ENCODE measurements at places on chromosomes 1 and 21.

DNA sequence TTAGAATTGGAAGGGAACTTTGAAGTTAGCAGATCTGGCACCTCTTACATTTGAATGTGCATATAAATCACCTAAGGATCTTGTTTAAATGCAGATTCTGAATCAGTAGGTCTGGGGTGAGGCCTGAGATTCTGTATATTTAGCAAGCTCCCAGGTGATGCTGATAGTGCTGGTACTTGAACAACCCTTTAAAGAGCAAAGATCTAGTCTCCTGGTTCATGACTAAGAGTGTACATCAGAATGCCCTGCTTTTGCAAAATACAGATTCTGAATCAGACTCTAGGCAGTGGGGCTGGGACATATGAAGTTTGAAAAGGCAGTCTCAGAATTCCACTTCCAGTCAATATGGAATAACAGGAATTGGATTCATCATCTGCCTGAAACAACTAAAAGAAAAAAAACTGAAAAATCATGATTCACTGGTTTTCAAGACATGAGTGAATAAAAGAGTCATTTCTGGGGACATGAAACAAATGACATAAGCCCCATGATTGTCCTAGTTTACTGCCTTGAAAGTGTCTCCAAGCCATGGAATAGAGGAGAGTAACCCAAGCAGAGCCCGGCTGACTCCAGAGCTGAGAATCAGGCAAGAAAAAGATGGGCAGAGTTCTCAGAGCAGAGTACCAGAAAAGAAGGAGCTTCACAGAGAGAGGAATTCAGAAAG, 149.6 kb upstream of the SGIP1 start:
- DNase-seq = no peak

DNA sequence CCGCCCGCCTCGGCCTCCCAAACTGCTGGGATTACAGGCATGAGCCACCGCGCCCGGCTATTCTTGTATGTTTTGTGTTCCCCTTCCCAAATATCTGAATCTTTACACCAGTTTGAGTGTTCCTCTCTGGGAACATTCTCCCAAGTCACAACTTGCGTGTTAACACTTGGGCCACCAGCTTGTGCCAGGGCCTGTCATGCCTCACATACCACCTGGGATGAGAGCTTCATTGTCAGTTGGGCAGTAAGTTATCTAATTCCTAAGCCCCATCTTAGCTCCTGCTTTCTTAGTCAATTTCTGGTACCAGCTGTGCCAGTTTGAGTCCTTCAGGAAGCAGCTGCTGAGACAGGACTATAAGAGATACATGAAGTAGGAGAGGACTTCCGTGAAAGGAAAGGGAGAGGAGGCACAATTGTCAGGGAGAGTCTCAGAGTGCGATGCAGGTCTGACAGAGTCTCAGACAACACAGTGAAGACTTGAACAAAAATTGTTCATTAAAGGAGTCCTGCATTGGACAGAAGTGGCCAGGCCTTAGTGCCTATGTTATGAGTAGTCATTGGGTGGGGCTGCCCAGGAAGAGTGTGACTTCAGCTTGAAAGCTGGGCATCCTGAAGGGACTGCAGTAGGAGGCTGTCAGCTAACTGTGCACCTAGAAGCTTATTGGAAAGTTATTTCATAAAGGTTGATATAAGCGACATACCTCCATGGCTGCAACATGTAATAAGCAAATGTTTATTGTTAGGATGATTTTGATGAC, 17.3 kb downstream of the ZFYVE9 start:
- no peak for DNase-seq

- DNase-seq = no peak
These were observed 49.3 kb downstream of the SMYD2 start for GRCh38 chr1:214330222-214330621.

GRCh38 chr1:204469304-204469703, 25.3 kb downstream of the PIK3C2B start:
- DNase-seq = no peak

DNA sequence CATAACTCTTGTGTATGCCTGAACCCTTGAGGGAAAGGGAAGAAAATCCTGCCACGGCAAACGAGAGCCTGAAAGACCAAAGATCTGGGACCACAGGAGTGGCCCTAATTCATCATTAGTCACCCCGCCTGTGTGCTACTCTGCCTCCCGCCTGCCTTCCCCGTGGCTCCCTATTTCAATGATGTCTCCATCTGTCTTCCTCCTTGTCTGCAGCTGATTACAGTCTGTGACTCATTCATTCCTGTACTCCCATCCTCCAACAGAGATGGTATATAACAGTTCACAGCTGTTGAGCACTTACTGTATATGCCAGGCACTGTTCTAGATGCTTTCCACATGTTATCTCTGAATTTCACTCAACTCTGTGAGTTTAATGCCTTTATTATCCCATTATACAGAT, 96.6 kb downstream of the SEC16B start:
- no peak for DNase-seq

DNA sequence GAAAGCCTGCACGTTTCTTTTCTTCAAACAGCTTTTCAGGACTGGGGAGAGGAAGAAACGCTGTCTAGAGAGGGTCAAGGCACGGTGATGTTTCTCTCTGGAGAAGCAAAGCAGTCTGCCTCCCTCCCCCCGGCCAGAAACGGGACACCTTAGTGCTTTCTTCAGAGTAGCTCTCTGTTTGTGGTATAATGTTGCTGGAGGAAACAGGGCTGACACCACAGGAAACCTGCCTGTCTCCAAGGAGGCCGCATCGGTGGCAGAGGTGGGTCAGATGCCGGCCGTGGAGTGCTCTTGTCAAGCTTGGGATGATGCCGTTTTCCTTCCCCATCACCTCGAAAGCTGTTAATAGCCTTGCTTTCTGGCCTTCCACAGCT, 139.4 kb downstream of the DHRS3 start:
- DNase-seq = no peak

DNA sequence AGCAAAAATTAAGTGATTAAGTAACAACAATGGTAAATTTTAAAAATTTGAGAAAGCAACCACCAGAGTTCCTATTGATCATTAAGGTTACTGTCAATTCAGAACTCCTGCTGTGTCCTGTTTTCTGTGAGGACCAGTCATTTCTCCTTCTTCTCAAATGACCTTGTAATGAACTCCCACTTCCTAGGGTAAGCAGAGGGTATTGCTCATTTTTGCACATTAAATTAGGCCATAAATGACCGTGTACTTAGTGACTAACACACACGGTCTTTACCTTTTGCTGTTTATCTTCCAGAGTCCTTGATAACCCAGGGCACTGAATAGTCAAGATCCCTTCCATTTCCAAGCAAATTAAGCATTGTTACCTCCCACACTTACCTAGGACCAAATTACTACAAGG, 227.5 kb upstream of the LYPLAL1 start:
- DNase-seq = no peak

- no peak for DNase-seq
These were observed 21.1 kb downstream of the CACNA1E start for GRCh38 chr1:181504399-181504842.
